ENCODE measurements at places on chromosomes 16 and 17. TPM values are rescaled to one million over a fixed set of nuclear protein-coding genes. Genes with fewer than 3 reads are reported as not detected.

The LRRC46 gene
- total RNA-seq = 25.3 TPM

The MYO1C gene
- 101 TPM for total RNA-seq

The GUCY2D gene
- total RNA-seq = 0.20 TPM

DNA sequence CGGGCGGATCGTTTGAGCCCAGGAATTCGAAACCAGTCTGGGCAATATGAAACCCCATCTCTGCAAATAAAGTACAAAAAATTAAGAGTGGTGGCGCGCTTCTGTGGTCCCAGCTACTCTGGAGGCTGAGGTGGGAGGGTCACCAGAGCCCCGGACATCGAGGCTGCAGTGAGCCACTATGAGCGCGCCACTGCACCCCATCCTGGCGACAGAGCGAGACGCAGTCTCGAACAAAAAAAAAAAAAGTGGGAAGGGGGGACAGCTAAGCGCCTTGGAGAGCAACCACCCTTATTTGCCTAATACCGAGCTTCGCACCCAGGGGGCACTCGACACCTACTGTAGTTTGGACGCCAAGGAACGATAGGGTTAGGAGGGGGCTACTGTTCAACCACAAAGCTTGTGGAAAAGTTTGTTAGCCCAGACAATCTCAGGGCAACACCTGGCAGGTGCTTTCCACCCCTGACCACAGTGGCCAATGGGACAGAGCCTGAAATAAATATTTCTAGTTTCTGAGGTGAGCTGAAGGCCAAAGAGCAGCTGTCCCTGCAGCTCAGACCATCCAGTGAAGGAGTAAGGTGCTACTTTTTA, 847 bp upstream of the PSMC3IP start:
- DNase-seq = peak; percentile 84

GRCh38 chr16:66608241-66609138, 4.0 kb downstream of the CMTM3 start:
- peak; percentile 89 for DNase-seq

- DNase-seq = no peak
Observed at GRCh38 chr16:31842864-31843263, 30.7 kb upstream of the ZNF267 start.

- no peak for DNase-seq
Observed at GRCh38 chr16:53084746-53085334, 30.0 kb downstream of the CHD9 start.

- DNase-seq = peak; percentile 57
Observed at GRCh38 chr17:77131904-77132303, 8.9 kb upstream of the SEC14L1 start.

DNA sequence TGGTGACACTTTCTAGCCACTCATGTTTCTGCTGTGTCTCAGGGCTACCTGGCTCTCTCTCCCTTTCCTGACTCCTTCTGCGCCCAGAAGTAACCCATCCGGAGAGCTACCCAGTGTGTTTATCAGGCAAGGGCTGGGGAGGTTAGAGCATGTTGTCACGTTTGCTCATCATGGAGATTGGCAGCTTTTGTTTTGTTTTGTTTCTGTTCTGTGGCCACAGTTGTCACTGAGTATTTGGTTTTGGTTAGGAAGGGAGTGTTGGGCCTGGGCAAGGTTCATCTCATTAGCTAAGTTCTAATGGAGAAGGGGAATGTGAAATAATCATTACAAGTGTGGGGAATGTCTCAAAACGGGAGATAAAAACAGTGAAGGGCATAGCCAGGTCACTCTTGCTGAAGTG, 390.8 kb downstream of the CPPED1 start:
- no peak for DNase-seq

GRCh38 chr16:49183911-49184310, 97.7 kb downstream of the CBLN1 start:
- DNase-seq = no peak

DNA sequence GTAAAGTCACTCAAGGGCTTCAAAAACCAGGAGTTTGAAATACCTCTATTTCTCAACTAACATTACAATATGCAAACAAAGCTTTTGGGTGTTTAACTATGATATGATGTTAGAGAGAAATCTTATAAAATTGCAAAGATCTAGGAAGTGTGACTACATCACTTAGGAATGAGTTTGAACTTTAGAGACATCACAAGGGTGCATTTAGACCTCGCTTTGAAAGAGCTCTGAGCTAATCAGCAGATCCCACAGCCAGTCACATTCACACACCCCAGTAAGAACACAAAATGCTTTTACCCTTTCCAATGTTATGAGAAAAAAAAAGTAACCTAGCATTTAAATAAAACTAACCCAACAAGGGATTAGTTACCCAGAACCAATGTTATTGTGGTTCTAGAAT, 45.2 kb downstream of the HYDIN start:
- peak; percentile 16 for DNase-seq

GRCh38 chr16:77600555-77600954, 121.8 kb upstream of the NUDT7 start:
- DNase-seq = no peak

- DNase-seq = no peak
Observed at GRCh38 chr16:81626181-81626674, 152.9 kb upstream of the PLCG2 start.

Data from lung (tissue), 17 donors.